Daoy (cell line): ENCODE measurements at places on chromosomes 2 and 18. TPM values are rescaled to one million over a fixed set of nuclear protein-coding genes. Genes with fewer than 3 reads are reported as not detected.

Gene ANKRD30B
- total RNA-seq: 0.23 TPM in 1 of 2 replicates, not detected in the other

DNA sequence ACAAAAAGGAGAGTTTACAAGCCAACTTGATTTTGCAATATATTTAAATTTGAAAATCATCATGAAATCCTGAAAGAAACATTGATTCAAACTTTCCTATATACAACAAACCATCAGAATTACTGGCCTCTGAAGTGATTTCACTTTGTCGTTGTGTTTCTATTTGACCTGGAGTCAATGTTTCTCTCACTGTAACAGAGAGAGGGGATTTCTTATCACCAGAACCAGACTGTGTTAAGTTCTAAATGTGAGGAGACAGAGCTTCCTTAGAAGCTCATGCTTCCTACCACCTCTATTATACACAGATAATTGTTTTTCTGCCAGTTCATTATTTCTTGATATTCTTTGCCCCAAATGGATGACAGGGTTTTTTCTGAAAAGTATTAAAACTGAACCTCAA lies 245.0 kb upstream of the RND3 start:
- DNase-seq: no peak

GRCh38 chr2:126172631-126173184 lies 483.2 kb upstream of the GYPC start:
- no peak for DNase-seq

- DNase-seq: peak; percentile 97
Measured at GRCh38 chr2:226673314-226673723, 126.3 kb downstream of the IRS1 start.

GRCh38 chr2:216298719-216299495 lies 73.4 kb downstream of the MARCHF4 start:
- DNase-seq: peak; percentile 50

- no peak for DNase-seq
Measured at GRCh38 chr2:178199334-178199733, 5.0 kb downstream of the OSBPL6 start.

DNA sequence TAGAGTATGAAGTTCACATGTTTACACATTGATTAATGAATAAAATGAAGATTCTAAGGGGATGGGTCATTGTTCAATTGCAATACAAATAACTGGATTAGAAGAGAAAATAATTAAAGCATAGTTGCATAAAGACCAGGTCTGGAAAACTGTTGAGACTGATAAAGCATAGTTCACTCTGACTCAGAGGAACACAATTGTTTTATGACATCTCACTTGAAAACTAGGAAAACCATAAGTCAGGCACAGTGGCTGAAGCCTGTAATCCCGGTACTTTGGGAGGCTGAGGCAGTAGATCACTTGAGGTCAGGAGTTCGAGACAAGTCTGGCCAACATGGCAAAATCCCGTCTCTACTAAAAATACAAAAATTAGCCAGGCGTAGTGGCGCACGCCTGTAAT lies 46.7 kb downstream of the PLA2R1 start:
- DNase-seq: no peak

GRCh38 chr2:37085731-37086147 lies 1.4 kb downstream of the GPATCH11 start:
- peak; percentile 59 for DNase-seq

GRCh38 chr18:59717291-59717690 lies 20.1 kb upstream of the CCBE1 start:
- DNase-seq: no peak

- no peak for DNase-seq
Measured at GRCh38 chr2:204900487-204900886, 355.2 kb downstream of the PARD3B start.

GRCh38 chr2:121695171-121695451 lies 41.6 kb downstream of the NIFK start:
- no peak for DNase-seq
